ENCODE measurements at places on chromosomes 6 and 20.

DNA sequence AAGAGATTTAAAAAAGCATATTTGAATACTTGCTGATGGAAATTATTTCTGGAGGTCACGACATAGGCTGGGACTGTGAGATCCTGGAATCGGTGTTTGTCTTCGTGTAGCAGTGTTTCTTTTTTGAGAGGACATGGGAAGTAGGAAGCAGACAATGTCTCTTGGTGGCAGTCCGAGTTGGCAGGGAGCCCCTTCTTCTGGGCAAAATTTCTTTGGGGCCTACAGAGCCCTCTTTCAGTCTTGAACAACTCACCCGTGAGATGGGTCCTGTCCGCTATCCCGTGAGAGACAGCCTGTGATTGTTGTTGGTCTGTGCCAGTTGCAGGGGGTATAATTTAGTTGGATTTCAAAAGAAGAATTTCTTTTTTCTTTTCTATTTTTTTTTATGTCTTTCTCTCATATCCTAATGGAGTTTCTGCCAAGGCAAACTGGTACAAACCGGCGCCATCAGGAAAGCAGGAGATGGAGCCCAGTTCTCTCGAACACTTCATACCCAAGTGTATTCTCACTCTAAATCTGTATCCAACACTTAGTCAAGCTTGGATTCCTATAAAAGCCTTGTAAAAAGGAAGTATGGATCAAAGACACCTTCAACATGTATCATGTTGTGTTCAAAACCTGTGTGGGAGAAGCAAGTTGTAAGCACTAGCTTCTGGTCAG, 785.1 kb downstream of the MAFB start:
- no peak for DNase-seq

DNA sequence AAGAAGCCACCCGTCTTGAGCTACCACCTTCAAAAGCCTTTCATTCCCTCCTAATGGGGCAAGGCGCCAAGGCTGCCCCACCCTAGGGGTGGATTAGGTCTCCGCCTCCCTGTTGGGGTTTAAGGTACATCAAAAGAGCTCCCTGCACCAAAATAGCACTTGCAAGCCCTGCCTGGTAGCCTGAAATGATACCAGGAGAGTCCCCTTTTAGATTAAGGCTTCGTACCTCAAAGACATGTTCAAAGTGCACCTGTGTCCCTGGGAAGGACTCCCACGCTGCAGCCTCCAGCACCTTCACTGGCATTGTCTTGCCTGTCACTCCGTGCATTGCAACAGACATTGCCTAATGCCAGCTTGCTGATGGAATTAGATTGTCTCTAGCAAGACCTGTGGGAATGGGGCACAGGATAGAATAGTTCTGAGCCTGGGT, 15.7 kb upstream of the CDKN1A start:
- DNase-seq: no peak

DNA sequence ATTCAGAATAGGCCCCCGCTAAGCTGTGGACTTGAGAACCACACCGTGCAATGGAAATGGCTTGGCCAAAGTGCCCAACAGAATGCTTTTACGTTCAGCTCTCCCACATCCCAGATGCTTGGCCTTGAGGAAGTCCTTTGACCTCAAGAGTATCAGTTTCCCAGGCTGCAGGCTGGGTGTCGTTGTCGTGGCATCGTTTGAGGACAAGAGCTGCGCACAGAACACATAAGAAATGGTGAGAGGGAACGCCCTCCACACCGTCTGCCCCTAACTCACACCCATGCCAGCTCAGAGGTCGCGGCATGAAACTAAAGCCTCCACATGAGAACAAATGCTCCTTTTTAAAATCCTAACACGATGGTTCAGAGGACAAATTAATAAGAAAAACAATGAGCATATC, 37.0 kb downstream of the NFATC2 start:
- DNase-seq: no peak

GRCh38 chr6:83696674-83697073, 12.2 kb downstream of the SNAP91 start:
- DNase-seq: no peak

GRCh38 chr6:121764493-121764892, 329.0 kb downstream of the GJA1 start:
- no peak for DNase-seq

GRCh38 chr6:154267508-154268106, 89.0 kb downstream of the IPCEF1 start:
- no peak for DNase-seq

GRCh38 chr20:57309544-57310115, 20.0 kb upstream of the SPO11 start:
- DNase-seq: no peak

- DNase-seq: no peak
These were observed 617.8 kb downstream of the MMUT start for GRCh38 chr6:48845219-48845618.

- DNase-seq: peak; percentile 64
These were observed 7.0 kb downstream of the DYNLRB1 start for GRCh38 chr20:34522969-34523871.

- DNase-seq: no peak
These were observed 117.9 kb downstream of the SGK1 start for GRCh38 chr6:134199848-134200606.

- no peak for DNase-seq
These were observed 1.5 kb downstream of the ZNFX1 start for GRCh38 chr20:49276161-49276960.

DNA sequence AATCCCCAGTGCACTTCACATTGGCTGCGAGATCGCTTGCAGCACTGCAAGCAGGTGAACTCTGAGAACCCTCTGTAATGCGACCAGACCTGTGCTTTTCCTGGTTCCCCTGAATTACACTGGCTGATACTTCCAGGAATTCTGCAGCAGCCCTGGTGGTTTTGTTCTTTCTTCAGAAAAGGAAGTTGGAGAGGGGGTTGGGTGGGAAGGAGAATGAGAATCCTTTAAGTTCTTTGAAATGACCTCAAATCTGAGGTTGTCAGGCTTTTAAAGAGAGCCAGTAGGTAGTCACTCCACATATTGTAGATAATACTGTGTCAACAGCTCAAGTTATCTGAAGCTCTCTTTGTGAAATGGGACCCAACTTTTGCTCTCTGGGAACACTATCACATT, 62.4 kb downstream of the GCNT2 start:
- DNase-seq: no peak

DNA sequence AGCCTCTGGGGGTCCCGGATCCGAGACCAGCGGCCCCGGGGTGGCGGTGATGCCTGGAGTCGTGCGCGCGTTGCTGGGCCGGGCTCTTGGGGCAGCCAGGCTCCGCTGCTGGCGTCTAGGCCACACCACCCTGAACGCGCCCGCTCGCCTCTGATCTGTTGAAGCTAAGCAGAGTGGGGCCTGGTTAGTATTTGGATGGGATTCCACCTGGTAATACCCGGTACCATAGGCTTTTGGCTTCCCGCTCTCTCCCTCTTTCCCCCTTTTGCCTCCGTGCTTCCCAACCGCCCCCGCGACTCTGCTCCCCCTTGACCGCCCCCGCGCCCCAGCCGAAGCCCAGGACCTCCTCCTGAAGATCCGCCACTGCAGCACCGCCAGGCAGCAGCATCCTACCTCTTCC, 1383.5 kb upstream of the DEFB115 start:
- DNase-seq: peak; percentile 58

DNA sequence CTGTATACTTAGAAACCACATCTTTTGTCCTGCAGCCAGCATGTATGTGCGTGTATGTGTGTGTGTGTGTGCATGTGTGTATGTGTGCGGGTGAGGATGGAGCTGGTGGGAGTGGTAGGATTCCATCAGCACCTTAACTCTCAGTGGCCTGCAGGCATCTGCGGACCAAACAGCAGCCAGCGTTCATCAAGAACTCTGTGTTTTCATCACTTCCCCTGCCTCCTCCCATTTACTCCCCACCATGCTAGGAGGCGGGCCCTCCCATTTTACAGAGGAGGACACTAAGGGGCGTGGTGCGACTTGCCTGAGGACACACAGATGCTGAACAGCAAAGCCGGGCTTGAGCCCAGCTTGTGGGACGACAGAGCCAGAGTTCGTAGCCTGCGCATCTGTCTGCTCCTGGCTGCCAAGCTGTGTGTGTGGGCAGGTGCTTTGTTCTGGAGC, 8.9 kb downstream of the VSTM2L start:
- no peak for DNase-seq

DNA sequence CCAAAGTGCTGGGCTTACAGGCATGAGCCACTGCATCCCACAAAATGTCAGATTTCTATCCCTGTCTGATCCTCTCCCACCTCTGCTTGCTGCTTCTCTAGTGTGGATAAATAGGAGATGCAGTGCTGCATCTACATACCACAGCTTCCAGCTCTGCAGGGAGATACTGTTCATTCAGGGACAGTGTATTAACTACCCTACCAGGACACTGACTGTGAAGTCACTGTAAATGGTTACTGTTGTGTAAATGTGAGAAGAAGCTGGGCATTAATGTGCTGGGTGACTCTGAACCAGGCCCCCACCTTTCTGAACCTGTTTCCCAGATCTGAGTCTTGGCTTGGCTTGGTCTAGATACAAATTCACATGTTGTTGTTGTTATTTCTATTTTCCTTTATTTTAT, 488.6 kb upstream of the SULF2 start:
- DNase-seq: no peak

DNA sequence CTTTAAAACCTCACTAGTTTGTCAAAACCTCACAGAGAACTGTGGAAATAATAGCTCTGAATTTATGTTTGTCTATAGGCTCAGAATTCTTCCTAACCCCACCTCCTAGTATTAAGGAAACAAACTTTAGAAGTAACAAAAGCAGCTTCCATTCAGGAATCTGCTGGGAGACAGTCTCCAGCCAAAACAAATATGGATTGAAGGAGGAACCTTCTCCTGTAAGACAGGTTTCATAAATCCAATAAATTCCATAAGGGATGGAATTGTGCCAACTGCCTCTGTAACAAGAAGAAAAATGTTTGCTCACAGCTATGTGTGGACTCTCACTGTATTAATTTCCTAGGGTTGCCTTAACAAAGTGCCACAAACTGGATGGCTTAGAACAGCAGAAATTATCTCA, 7.5 kb downstream of the SYCP2 start:
- DNase-seq: no peak

GRCh38 chr6:1995636-1996035, 249.8 kb downstream of the GMDS start:
- no peak for DNase-seq

DNA sequence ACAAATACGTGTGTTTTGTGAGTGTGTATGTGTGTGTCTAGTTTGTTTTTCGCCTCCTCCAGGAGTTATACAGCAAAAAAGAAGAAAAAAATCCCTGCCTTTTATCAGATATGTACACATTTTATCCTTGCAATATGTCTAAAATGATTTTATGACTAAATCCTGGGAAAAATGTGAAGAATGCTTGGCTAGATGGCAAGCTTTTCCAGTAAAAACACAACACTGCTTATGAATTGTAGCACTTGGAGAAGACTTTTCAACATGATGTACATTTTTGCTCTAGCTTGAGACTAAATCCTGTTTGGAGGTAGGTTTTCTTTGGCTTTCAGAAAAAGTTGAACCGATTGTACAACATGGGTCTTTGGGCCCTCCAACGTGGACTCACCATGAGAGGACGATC, 160.2 kb downstream of the GMPR start:
- DNase-seq: no peak

DNA sequence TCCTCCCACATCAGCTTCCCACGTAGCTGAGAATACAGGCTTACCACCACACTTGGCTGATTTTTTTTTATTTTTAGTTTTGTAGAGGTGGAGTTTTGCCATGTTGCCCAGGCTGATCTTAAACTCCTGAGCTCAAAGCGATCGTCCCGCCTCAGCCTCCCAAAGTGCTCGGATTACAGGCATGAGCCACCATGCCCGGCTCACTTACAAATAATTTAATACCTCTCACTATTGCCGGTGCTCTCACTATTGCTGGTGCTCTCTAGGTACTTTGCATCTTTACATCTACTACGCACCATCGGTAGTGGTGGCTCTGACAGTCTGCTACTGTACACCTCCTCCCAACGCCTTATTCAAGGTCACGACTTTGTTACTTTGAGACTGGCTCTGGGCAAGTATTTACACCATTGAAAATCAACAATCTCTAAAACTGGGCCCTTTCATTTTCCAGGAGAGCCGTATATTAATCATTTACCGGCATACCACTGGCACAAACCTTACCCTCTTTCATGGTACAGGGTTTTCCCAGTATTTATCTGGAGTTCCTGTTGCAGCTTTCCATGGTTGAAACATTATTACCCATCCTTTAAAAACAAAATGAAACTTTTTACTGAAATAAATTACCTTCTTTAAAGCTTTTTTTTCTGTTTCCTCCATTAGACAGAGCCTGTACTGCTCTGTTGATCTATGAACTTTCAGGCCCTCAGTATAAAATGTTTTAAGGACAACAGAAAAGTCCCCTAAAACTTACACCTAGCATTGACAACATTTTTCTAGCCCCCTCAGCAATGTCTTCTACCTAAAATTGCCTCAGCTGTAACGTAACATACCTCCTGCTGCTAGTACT, 259.6 kb upstream of the PLCB4 start:
- no peak for DNase-seq

- peak; percentile 44 for DNase-seq
These were observed 19.4 kb upstream of the TFAP2A start for GRCh38 chr6:10434235-10434634.

DNA sequence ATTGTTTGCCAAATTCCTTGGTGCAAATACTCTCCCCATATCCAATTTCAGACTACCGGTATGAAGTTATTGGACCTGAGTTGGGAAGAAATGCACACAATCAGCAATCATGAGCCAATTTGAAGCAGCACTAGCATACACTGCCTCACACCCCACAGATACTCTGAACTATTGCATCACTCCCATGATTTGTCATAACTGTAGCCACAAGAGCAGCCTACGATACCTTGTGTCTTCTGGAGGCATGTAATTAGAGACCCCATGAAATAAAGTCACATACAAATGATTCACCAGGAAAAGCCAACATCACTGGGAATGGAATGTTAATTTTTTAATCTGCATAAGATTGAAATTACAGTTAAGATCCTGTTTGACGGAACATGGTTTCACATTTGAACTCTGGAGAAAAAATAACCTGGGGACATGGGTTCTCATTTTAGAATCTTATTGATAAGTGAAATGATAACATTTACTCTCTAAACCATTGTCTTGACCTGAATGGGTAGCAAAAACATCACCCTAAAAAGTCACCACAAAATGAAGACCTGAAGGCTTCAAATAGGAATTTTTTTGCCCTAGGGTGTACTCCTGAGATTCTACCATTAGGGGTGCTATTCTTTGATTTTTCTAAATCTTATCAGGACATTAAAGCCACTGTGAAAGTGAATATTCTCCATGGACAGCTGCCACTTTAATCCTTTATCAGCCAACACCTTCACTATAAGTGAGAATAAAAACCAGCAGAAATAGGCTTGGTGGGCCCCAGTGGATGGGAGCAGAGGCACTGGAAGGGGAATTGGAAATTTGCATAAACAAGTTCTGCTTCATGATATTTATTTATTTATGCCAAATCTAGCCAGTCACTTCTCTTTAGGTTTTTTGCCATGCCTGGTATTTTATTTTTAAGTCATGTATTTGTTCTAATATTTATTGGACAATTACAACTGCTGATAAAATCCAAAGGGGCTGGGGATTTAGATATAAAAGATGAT, 34.5 kb upstream of the HBS1L start:
- peak; percentile 60 for DNase-seq

GRCh38 chr6:158662954-158663624, 13.2 kb downstream of the SYTL3 start:
- DNase-seq: no peak

All from hematopoietic multipotent progenitor cell (in vitro differentiated cells).